ENCODE measurements at places on chromosomes 4 and X.

DNA sequence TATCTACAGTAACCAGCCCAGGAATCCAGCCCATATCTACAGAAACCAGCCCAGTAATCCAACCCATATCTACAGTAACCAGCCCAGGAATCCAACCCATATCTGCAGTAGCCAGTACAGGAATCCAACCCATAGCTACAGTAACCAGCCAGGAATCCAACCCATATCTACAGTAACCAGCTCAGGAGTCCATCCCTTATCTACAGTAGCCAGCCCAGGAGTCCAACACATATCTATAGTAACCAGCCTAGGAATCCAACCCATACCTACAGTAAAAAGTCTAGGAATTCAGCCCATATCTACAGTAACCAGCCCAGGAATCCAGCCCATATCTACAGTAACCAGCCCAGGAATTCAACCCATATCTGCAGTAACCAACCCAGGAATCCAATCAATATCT is 445.0 kb upstream of the BOD1L1 start:
- no peak for DNase-seq

GRCh38 chr4:147823130-147823529 is 91.2 kb downstream of the ARHGAP10 start:
- no peak for DNase-seq

- no peak for DNase-seq
These were observed 93.6 kb downstream of the DTHD1 start for GRCh38 chr4:36374836-36375511.

DNA sequence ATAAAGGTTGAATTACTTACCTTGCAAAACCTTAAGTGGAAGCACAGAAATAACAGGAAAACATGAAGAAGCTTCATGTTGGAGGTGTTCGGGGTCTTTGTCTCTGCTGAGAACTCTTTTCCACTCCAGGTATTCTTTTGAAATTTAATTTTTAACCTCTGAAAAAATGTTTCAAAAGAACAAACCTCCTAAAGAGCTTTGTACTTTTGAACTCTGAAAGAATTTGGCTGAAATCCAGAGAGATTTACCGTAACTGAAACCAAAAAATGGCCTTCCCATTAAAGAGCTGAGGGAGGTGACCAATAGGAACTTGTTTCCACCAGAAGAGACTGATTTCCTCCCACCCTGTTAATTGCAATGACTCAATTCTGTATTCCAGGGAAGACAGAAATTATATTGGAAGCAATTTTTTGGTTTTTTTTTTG is at the start of gene CFI:
Gene CFI, minus strand, starts transcription at position 105 of the 425 bp plus-strand sequence. Its CDS starts 28 bp downstream, at position 77.
- DNase-seq: peak; percentile 55

- DNase-seq: no peak
These were observed 144.3 kb downstream of the RTL3 start for GRCh38 chrX:78514852-78515251.

DNA sequence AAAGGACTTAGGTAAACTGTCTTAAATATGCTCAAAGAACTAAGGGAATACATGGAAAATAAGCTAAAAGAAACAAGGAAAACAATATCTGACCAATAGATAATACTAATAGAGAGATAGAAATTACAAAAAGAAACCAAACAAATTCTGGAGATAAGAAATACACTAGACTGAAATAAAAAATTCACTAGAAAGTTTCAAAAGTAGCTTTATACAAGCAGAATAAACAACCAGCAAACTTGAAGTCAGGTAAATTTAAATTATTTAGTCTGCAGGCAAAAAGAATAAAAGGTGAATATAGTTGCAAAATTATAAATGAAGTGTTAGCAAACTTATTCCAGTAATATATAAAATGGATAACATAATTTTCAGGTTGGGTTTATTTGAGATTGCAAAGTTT is 760.9 kb upstream of the INTU start:
- no peak for DNase-seq

- no peak for DNase-seq
These were observed 543.7 kb downstream of the ARAP2 start for GRCh38 chr4:35700663-35701062.

DNA sequence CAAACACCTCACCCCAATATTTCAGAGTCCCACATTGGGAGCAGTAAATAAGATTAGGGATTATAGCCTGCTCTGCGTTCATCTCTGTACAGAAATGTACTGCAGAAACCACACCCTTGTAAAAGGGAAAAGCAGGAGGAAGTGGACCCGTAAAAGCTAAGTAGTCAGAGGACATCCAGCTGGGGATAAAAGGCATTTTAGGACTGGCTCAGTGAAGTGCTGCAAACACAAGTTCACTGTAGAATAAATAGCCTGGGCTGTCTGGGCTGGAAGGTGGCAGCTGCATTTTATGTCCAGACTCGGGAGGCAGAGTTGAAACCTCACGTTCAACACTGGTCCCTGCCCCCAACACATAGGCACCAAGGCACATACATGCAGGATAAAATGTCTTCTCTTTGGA is 178.7 kb upstream of the FAT1 start:
- DNase-seq: no peak

GRCh38 chrX:39645178-39645895 is 452.4 kb downstream of the BCOR start:
- peak; percentile 2 for DNase-seq

DNA sequence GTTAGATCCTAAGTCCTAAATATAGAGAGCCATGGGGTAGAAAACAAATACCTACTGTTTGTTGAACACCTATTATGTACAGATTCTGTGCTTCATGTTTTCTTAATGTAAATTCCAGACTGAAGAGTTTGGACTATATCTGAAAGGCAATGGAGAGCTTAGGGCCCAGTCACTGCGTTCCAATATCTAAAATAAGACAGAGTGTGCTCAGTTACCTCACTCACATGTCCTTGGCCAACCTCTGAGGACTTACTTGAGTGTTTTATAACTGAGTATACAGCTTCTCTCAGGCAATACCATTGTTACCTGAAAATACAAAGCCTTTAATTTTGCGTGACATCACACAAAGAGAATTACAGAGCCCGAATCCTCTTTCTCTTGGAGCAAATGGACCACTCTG is 53.2 kb downstream of the GRIA3 start:
- DNase-seq: no peak

- DNase-seq: no peak
These were observed 28.1 kb downstream of the ANK2 start for GRCh38 chr4:113077575-113077974.

- peak; percentile 96 for DNase-seq
These were observed 128.3 kb downstream of the UCHL1 start for GRCh38 chr4:41384992-41385391.

- no peak for DNase-seq
These were observed 223.8 kb downstream of the CHIC2 start for GRCh38 chr4:53840643-53841042.

DNA sequence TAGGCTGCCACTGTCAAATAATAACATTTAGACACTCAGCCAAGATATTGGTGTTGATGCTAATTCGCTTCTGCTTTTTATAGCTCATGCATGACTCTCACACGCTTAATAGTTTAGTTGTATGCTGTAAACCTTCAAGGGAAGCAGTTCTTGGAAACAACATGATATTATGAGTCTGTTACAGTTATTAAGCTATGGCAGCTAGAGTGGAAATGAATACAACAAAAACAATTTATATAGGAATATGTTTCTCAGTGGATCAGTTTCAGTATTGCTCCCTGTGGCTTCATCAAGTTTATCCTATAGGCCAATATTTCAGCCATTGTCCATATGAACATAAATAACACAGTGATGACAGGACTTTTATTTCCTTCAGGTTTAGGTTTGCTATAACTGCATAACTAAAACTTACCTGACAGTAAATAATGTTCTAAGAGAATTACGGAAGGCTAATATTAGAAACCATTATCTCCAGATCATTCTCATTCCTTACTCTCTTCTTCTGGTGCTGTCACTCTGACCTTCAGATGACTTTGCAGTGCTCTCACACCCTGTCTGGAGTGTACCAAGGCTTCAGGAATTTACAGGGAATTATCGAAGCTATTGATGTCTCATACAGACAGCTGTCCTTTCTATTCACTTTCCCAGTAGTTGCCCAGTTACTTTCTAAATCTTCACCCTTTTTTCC is 555.0 kb downstream of the ANKRD50 start:
- no peak for DNase-seq

DNA sequence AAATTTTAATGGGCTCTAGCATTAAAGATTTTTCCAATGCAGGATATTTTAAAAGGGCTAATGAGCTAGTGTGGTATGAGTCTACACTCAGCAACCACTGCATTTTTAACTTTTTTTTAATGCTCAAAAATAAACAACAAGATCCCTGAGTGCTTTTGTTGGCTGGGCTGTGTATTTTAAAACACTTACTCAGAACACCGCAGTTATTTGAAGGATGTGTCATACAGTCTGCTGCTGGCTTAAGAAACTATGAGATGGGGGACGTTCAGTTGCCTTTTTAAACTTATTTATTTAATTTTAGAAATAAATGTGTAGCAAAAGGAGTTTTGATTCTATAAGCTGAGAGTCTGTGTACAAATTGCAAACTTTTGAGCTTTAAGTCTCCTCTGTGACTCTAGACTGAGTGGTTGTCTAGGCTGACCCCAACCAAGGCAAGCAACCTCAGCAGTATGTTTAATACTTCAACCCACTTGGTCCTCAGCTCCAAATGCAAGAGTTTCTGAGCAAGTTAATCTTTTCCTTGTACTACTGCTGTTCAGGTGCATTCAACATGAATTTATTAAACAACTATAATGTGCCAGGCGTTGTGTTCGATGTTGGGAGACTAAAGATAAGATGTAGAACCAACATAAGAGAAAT is 278.6 kb upstream of the DIPK2B start:
- no peak for DNase-seq

DNA sequence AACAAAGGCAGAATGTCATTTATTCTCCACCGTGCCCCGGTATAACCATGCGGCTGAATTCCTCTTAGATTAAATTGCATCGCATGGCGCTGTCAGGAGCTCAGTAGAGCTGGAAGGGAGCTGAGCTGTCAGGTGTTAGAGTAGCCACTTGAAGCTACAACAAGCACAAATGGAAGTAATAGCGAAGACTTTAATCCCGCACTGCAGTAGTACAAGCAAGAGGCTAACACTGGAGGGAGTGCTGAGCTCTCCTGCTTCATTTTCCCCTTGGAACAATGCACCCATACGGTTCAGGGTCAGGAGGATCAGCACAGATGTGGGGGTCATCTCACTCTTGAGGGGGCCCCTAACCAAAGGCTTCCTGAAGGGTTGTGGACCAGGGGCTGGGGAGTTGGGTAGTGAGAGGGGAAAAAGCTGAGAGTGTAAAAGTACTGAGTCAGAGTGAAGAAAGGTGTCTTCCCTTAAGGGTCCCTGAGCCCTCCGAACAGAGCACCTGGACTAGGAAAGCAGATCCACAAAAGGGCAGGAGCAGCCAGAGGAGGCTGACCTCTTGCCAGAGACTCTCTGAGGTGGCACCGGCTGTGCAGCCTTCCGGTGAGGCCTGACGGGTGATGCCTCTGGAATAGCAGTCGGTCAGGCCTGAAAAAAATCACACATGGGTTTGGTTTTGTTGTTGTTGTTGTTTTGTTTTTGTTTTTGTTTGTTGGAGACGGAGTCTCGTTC is 36.0 kb upstream of the CBR4 start:
- DNase-seq: no peak

GRCh38 chr4:59664771-59665170 is 1535.4 kb upstream of the ADGRL3 start:
- no peak for DNase-seq

DNA sequence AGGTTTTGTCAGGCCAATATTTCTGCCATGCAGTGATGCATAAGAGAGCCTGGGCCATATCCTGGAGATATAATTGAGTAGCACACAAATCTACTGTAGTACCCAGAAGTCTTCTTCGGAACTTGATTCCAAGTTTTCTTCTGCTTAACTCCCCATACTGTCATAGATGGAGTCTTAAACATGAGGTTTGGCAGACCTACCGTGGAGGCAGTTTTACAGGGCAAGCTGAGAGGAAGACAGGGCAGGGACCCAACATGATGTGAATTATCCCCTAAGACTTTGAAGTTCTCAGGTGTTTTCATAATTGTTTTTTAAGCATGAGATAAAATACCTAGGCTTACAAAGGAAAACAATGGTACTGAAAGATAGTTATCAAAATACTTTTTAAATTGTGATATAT is 18.2 kb downstream of the NHSL2 start:
- DNase-seq: no peak

DNA sequence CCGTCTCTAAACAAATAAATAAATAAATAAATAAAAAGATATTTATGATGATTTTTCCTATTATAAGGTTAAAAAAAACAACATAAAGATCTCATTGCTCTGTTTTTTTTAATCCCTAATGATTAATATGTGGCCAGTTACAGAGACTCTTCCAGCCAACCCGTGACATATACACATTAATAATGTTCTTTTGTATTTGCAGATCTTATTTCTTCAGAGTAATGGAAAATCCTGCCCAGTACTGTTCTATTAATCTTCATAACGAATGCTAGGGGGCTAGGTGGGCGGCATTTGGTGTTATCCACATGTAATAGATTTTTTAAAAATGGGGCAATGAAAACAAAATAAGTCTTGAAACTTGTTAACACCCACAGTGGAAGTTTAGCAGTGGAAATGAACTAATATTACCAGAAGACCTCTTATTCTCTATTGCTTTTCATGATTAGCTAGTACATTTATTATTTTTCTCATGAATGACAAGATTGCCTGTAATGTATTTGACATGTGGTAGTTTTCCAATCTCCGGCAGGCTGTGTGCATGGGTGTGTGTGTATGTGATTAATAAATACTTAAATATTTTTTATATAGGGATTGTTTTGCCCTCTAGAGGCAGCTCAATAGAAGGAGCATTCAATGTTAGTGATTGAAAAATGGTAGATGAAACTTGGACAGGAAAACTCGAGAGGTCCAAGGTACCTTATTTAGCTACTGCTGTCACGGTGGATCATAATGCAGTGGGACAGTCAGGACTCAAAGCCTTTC is 457.4 kb downstream of the IL1RAPL1 start:
- no peak for DNase-seq

- no peak for DNase-seq
These were observed 121.7 kb upstream of the CXXC4 start for GRCh38 chr4:104616401-104616820.

DNA sequence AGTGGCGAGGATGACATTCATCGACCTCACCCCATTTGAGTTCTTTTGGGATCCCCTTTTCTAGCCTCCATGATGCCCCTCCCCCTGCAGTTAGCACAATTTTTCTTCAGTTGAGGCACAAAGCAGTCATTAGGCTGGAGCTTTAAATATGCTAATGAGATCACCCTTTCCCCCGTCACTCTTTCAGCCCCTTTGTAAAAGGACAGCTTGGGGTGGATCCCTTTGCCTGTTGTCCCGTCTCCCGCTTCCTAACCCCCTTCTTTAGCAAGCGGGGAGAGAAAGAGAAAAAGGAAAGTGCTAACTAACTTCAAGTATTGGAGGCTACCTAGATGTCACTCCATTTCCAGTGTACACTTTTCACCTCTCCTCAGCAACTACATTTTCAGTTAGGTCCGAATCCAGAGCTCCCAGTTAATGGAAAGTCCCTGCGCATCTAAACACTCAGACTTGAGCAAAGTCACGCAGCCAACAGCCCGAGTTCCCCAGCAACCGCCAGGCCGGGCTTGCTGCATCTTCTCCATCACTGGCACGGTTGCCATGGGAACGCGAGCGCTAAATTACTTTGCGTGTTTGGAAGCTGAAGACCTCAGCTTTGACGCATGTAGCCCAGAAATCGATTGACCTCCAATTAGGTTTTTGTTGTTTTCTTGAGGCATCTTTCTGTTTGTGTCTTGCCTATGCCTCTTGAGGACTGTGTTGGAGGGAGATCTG is 76.8 kb downstream of the RTL5 start:
- DNase-seq: no peak

Measured in glomerular endothelial cell (primary cell).